ENCODE measurements at places on chromosomes 13 and 19.

GRCh38 chr13:98749501-98749900 lies 3.0 kb downstream of the SLC15A1 start:
- no peak for DNase-seq

DNA sequence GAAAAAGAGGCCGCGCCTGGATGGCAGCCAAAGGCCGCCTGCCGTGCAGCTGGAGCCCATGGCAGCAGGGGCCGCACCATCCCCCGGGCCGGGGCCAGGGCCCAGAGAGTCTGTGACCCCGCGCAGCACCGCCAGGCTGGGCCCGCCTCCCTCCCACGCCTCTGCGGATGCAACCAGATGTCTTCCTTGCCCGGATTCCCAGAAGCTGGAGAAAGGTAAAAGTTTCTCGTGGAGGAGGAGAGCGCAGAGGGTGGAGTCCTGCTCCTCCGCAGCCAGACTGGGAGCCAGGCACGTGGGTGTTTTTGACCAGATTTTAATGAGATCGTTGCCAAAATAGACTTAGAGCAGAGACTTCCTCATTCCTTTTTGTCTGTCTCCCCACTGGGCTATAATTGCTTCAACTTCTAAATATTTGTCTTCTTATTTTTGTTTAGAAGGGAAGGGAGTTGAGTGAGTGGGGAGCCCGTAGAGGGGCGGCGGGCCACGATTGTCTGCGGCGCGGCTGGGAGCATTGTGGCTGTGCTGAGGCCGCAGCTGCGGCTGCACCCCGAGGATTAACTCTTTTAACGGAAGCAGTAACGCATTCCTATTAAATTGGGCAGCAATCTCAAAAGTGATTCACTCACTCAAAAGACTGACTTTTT lies 22.8 kb upstream of the NDUFS7 start:
- no peak for DNase-seq

DNA sequence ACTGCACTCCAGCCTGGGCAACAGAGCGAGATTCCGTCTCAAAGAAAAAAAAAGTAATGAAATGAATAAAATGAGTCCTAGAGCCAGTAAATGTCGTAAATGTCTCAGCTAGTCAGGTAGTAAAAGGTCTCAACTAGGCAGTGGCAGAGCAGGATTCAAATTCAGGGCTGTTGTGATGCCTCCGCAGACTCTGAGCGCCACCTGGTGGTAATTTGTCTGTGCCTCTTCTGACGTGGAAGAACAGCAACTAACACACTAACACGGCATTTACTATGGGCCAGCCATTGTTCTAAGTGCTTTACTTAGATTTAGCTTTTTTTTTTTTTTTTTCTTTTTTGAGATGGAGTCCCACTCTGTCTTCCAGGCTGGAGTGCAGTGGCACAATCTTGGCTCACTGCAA lies 30.2 kb downstream of the CYP2F1 start:
- no peak for DNase-seq

DNA sequence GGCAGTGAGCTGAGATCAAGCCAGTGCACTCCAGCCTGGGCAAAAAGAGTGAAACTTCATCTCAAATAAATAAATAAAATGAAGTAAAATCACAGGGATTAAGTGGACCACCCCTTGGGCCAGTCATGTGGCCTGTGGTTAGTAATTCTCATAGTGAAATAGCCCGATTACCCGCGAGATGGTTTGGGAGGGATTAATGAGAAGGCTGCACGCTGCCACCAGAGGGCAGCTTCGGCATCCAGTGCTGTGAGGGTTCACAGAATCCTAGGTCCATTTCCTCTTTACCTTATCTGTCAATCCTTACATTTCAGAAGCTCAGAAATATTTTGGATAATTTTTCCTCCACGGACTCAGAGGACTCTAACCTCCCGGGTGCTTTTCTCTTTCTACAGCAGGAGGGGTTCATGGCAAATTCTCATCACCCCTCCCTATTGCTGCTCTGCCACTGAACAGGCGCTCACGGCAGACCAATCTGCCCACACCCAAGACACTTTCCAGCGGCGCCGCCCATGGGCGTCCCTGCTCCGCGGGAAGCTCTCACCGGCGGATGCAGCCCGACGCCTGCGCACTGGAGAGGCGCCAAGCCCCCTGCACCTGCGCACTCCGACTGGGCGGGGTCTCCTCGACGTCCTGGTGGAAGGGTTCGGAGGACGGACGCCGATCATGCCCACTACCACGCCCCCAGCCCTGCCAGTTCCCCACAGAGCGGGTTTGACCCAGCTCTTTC lies 11.0 kb downstream of the ZNF835 start:
- DNase-seq = no peak

DNA sequence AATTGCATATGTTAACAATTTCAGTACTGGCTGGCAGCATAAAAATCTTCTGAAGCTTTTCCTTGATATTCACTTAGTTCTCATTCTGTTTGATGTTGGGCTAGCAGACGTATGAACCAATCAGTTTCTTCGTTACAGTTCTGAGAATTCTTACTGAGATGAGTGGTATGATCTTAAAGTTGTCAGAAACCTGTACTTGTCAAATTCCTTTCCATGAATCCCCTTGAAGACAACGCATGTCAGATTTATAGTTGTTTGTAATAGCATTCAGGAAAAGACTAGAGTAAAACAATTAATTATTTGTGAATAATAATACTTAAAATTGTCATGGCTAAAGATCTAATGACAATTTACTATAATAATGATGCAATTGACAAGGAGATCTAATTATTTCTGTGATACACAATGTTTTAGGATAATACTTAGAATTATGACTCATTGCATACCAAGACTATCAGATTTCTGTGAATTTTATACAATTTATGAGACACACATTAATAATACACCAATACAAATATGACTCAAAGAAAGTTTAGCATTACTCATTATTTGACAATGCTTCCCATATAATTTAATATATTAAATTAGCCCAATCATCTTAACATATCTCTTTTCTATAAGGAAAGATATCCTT lies 447.2 kb downstream of the RFC3 start:
- no peak for DNase-seq

Measured in NCI-H1436 treated with DMSO at 0.1 percent for 48 hours (cell line).